ENCODE measurements at places on chromosomes 7 and 10. TPM values are rescaled to one million over a fixed set of nuclear protein-coding genes. Genes with fewer than 3 reads are reported as not detected.

GRCh38 chr10:116226053-116226452 is 47.0 kb downstream of the GFRA1 start:
- DNase-seq, result no peak

LIPJ gene
- 0.12 TPM for total RNA-seq

HMX3 gene
- total RNA-seq, result 1.4 TPM

DNA sequence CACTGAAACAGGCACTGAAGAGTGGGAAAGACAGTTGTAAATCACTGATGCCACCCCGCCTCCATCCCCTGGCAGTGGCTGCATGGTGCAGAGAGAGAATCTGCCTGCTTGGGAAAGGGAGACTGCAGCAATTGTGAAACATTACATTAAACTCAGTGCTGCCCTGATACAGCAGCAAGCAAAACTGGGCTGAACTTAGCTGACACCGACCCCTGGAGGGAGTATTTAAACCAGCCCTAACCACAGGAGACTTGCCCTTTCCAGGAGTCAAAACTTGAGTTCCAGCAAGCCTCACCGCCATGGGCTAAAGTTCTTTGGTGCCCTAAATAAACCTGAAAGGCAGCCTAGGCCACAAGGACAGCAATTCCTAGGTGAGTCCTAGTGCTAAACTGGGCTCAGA is 109.4 kb upstream of the PLPP4 start:
- no peak for DNase-seq

- no peak for DNase-seq
These were observed 174.8 kb downstream of the GPR37 start for GRCh38 chr7:124590814-124591213.

DNA sequence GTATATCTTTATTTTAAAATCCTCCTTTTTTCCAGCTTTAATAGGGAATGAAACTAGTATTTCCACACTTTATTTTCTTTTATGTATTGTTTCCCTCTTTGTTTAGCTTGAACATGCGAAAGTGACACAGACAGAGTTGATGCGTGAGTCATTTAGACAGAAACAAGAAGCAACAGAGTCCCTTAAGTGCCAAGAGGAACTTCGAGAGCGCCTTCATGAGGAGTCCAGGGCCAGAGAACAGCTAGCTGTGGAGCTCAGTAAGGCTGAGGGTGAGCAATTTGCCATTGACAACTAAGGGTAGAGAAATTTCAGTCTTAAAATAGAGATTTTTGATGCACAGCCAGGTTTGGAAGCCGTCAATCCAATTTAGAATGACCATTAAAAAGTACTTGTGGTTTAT is 73.1 kb downstream of the CYP51A1 start:
- DNase-seq, result peak; percentile 41

DNA sequence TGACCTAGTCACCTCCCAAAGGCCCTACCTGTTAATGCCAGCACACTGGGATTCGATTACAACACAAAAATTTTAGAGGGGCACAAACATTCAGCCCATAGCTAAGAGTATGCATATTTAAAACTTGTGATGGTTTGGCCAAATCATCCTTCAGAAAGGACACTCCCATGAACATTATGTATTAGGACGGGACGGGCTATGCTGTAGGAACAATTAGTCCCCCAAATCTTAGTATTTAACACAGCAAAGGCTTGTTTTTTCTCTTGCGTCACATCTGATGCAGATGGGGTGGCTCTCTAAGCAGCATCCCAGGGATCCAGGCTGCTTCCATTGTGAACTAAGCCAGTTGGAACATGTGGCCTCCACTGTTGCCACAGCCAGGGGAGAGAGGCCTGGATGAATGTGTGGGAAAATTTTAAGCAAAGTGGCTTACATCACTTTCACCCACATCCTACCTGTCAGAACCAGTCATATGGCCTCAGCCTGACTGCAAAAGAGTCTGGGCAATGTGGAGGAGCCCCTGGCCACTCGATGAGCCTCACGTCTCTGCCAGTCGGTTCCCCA is 26.6 kb downstream of the CHST3 start:
- no peak for DNase-seq

GRCh38 chr10:132054564-132054963 is 11.2 kb upstream of the JAKMIP3 start:
- DNase-seq, result peak; percentile 16

CALHM3 gene
- total RNA-seq, result not detected

DNA sequence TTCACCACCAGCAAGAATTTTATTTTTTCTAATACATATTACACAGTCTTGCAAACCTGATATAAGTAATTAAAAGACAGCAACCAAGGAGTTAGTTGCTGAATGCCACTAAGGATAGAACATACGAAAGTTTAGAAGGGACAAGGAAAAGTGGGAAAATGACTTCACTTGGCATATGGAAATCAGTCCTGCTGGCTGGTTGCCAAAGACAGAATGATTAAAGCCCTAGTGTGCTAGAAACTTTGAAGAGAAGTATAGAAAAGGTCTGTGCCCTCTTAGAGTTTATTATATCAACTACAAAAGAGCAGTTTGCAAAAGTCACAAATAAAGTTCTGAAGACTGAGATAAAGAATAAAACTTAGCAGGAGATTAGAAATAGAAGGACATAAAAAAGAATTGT is 5.8 kb upstream of the YAE1 start:
- no peak for DNase-seq

GRCh38 chr10:124474514-124475070 is 13.0 kb downstream of the LHPP start:
- no peak for DNase-seq

DNA sequence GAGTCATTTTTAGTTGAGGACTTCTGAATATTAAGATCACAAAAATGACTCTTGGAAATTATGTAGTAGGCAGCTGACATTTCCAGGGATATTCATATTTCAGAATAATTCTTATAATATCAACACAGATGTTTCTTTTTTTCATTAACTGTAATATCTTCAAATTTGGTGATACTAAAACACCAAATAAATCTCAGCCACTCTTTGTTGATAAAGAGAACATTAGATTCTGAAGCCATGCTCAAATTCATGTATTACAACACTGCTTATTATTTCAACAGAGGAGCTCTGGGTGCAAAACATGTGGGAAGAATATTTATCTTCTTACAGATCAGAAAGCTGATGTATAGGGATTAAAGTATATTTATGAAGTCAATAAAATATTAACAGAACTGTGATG is 355.4 kb downstream of the CRPPA start:
- DNase-seq, result no peak

GRCh38 chr7:22561895-22562593 is 62.1 kb upstream of the STEAP1B start:
- DNase-seq, result no peak

- peak; percentile 71 for DNase-seq
These were observed at the start of gene MACC1 for GRCh38 chr7:20217193-20217948. MACC1 (minus strand) TSS chr7:20217384; CDS start chr7:20161862, 55,522 bp downstream.

GIMAP7 gene
- total RNA-seq, result 11.5 TPM

DNA sequence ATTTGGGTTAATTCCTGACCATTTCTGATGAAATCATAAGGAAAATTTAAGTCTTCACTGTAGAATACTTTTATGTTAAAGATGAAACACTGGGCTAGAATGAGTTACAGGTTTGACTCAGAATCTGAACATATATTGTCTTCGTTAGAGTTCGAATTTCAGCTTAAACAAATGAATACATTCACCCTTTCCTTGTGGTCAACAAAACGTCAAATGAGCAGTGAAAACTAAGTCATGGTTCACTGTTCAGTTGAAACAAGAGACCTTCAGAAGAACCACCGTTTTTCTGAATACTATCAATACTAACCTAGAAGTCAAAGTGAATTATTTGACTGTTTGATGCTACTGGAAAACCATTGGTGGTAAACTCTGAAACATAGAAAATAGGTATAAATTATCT is 235.2 kb upstream of the ZWINT start:
- no peak for DNase-seq

IGFBP1 gene
- total RNA-seq, result not detected

- peak; percentile 58 for DNase-seq
These were observed 44.8 kb upstream of the DMBT1 start for GRCh38 chr10:122515588-122516231.

FOXP2 gene
- total RNA-seq, result 17.2 TPM

SLC12A9 gene
- 27.9 TPM for total RNA-seq

PPP1R3A gene
- not detected for total RNA-seq

All from mucosa of descending colon (tissue), 3 donors.